ENCODE measurements at places on chromosomes 6 and 20.

DNA sequence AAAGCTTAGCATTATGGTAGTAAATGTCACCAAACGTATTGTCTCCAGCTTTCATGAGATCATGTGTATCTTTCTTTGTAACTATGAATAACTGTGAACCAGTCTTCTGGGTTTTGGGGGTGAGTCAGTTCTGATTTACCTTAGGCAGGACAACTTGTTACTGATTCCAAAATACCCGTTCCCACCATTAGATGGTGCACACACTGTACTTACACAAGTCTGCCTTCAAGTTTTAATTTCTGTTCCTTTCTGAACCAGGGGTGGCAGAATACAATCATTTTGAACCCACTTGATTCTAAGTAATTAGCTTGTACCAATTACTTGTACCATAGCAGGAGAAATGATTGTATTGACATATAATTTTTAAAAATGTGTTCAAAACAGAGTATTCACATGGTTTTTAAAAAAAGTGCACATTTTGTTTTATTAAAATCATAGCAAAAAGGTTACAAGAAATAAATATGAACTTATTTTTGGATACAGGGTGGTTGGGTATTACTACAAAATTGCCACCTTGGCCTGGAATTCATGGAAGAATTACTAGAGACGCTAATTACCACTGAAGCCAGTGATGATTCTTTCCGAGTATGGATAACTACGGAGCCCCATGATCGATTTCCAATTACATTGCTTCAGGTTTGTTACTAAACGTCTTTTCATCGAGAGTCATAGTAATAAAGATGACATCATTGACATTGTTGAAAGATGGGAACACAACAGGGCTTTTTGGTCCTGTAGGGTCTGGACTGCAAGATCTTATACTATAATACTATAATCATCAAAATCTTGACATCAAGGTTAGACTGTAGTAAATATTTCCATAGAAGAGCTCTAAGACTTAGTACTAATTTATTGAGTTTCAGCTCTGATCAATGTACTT lies 75.2 kb upstream of the GLP1R start:
- peak; percentile 8 for DNase-seq

DNA sequence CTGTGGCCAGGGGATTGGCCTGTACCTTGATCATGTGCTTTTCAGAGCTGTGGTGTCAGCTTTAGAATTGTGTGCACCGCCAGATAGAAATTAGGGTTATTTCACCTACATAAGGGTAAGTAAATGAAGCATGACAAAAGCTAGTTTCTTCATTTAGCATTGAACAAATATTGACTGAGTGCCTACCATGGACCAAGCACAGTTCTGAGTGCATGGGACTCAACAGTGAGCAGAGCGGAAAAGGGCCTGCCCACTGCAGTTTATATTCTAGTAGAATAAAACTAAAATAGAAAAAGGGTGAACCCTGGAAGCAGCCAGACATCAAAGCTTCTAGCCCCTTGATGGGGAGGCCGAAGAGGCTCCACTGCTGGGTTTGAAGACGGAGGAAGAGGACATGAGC lies 25.6 kb downstream of the ECT2L start:
- DNase-seq = no peak

GRCh38 chr6:29858006-29858405 lies 30.4 kb downstream of the HLA-G start:
- no peak for DNase-seq

GRCh38 chr6:96626759-96627364 lies 63.9 kb downstream of the FHL5 start:
- no peak for DNase-seq

DNA sequence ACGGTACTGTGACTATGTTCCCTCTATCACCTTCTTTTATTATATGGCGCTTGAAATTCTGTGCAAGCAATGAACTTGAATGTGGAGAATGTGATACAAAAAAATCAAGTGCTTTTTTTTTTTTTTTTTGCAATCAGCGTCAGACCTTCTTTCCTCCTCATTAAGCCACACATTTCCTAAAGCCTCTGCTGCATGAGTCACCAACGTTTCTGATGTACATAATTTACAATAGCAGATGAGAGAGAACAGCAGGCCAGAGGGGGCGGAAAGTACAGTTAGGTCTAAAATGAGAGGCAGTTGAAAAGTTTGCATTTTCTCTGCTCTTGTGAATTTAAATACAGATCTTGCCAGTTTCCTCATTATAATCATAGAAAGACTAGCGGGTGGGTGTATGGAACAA lies 114.6 kb upstream of the RIPOR2 start:
- DNase-seq = no peak

- no peak for DNase-seq
Observed at GRCh38 chr6:168464546-168464945, 23.6 kb downstream of the SMOC2 start.

DNA sequence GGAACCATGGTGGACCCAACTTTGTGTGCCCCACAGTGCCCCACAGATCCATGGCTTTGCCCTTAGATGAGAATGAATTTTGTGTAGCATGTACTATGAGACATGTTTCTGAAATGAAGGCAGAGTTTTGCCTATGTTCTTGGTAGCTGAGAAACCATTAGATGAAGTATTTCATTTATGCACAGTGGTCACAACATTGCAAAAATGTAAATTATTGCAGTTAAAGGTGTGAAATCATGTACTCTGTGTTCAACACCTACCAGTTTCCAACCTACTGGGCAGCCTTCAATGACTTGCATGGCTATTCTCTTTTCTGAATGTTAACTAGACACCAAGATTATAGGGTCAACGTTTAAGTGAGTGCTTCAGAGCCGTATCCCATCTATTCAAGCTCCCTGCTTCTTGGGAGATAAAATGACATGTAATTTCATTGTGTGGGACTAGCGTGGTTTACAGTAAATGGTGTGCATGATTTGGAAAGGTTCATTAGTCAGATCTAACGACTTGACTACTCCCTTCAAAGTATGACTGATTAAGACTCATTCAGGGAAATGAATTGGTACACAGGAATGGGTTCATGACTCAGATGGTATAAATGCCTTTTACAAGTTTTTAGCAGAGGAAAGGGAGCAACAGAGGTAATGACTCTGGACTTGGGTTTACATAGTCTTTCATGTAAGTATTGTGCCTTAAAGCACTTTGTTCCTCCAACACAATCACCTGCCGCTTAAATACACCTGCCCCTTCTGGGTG lies 106.1 kb upstream of the AKIRIN2 start:
- DNase-seq = no peak

DNA sequence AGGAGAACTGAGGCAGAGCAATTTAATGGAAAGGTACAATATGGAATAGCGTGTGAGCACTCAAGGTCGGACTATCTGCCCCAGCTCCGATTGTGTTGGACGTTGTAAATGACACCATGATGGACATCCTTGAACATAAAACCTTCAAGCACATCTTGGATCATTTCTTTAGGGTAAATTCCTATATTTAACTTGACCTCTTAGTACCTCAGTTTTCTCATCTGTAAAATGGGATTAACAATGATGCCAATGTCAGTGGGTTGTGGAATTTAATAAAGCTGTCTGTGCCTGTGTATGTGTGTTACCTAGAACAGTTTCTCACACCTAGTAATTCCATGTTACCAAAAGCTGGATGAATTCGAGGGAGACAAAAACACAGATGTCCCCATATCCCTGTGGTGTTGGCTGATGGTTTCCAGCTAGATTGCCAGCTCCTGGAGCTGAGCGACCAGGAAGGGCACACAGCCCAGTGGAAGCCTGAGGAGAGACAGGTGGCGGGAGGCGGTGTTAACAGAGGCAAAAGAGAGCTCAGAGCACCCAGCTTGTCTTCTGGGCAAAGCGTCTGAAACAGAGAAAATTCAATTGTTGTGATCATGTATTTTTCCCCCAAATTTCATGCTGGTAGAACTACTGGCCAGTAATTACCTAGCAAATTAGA lies 32.6 kb downstream of the MDFI start:
- no peak for DNase-seq

GRCh38 chr20:36273414-36274180 lies 32.5 kb upstream of the DLGAP4 start:
- DNase-seq = no peak

DNA sequence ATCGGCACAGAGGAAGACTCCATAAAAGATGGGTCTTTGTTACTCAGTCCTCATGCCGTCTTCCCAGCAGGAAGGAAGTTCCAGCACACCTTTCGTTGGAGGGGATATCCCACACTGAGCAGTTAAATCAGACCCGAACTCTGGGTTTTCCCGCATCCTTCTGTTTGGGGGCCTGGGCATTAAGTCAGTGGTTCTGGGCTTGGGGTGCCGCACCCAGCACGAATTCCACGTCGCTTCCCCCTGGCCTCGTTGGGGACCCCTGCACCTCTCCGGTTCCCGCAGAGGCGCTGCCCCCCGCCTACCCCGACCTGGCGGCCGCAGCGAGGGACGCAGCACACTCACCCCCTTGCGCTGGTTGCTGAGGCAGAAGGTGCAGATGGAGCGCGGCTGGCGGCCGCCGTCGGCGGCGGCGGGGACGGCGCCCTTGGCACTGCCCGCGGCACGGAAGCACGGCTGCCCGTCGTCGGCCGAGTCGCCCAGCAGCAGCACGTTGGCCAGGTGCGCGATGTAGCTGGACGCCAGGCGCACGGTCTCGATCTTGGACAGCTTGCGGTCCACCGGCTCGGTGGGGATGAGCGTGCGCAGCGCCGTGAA lies 641 bp downstream of the TCF15 start:
- DNase-seq = no peak

DNA sequence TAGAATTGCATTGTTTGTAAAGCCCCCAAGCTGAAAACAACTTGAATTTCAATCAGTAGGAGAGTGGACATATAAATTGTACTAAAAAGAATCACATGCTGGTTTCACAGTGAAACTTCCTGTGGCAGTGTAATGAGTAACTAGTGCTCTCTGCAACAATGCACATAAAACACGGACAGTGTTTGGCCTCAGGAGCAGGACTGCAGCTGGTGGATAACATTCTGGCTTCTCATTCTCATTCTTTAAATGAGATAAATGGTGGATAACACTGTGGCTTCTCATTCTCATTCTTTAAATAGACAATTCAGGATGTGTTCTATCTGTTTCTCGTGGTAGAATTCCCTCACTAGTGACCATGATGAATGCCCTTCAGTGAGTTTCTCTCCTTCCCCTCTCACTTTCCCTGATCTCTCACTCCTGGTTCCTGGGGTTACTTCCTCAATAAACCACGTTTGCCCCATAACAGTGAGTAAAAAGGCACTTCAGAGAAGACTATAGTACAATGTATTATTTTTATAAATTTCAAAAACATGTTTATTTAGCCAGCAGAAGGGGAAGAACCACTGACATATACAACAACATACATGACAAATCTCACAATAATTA lies 59.9 kb downstream of the SLC22A2 start:
- no peak for DNase-seq

GRCh38 chr6:5173810-5174209 lies 86.9 kb downstream of the LYRM4 start:
- DNase-seq = no peak

DNA sequence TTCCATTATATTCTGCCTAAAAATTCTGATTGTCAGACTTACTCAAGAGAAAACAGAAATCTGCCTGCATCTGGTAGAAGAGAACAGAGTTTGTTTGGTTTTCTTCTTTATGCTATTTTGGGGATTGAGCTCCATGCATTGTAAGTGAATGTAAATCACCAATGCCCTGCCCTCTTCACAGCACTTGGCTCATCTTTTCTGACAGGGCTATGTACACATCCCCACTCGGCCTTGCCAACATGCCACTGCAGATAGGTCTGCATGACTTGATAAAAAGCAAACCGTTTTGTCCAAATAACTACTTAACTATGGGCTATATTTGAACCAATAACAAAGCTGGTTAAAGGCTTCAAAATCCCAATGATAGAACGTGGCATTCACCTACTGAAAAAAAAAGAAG lies 117.7 kb downstream of the IBTK start:
- no peak for DNase-seq

- DNase-seq = no peak
Observed at GRCh38 chr6:137950581-137950980, 83.5 kb downstream of the TNFAIP3 start.

- DNase-seq = no peak
Observed at GRCh38 chr6:53109612-53110011, 39.0 kb downstream of the GCM1 start.

DNA sequence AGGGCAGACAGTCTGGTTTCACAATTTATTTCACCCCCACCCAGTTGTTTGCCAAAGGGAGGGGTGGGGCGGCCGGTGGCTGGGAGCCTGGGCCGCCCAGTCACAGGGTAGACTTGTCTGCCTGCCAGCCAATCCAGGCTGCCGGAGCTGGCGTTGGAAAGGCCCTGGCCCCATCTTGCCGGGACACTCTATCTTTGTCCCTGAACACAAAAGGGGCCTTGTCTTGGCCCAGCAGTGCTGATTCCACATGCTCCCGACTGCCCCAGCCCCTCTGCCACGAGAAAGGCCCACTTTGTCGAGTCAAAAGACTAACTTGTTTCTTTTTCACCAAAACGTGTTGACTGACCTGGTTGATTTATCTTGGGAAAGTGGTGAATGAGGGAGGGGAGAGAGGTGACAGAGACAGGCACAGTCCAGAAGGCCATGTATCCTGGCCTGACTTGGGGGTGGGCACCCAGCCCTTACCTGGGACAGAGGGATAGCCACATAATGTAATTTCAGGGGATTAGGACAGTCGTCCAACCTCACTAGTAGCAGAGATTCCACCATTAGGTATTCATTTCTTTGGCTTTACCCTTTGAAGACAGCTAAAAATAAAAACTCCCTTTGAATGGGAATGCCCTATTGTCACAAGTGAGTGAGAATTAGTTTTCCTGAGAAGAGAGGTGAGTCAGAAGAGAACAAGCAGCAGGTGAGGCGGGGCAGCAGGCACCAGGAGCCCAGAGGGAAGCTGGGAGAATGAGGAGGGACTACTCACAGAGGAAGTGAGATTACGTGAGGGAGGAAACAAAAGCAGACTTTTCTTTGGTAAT lies 67.0 kb upstream of the SIRPA start:
- DNase-seq = no peak

DNA sequence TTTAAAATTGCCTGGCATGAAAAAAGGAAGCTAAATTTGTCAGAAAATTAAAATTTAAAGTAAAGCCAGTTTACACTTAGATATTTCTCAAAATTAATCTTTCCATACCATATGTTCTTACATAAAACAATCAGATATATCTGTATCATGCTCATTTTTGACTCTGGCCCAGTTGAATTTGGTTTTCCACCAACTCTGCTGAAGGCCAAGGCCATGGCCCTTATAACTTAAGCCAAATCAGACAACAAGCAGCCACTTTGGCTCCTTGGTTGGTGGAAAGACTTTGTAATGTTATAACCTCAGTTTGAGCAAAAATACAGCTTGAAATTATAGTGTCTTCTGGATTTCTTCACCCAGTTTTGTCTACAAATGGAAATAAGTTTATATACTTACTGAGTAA lies 97.3 kb downstream of the CENPW start:
- DNase-seq = no peak

Data from NCI-H1930 (cell line).